Amniotic stem cell (primary cell): ENCODE measurements at places on chromosomes 4 and X.

GRCh38 chr4:8279321-8280157 lies 10.0 kb downstream of the HTRA3 start:
- DNase-seq = no peak

DNA sequence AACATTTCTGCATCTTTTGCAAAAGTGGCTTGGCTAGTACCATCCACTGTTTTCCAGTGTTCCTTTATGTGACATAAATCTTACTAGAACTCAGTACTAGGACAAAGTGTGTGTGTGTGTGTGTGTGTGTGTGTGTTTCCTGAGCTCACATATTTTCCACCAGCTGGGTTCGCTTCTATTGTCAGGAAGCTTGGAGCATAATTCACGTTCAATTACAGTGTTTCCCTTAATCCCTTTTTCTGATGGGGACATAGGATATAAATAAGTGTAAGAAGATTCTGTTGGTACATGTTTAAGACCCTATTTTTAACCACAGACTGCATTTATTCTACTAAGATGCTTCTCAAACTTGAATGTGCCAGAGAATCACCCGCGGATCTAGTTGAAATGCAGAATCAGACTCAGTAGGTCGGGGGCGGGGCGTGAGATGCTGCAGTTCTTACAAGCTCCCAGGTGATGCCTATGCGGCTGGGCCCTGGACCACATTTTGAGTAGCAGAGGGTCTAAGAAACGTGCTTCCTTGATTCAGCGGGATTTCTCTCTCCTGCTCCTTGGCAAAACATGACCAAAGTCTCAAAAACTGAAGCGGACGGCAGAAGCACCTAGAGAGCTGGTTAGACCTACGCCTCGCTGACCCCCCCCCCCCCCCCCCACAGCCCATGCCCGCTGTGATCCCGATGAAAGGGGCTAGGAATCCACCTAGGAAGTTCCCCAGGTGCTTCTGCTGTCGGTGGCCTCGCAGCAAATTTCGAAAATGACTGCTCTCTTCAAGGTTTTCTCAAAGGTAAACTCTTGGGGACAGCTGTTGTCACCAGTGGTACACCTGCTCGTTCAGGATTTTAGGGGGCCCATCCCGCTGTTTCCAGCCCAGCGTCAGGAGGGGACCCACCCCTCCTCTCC lies 797 bp downstream of the CD99L2 start:
- DNase-seq = no peak

- no peak for DNase-seq
Observed at GRCh38 chr4:88093874-88094273, 64.6 kb downstream of the ABCG2 start.

DNA sequence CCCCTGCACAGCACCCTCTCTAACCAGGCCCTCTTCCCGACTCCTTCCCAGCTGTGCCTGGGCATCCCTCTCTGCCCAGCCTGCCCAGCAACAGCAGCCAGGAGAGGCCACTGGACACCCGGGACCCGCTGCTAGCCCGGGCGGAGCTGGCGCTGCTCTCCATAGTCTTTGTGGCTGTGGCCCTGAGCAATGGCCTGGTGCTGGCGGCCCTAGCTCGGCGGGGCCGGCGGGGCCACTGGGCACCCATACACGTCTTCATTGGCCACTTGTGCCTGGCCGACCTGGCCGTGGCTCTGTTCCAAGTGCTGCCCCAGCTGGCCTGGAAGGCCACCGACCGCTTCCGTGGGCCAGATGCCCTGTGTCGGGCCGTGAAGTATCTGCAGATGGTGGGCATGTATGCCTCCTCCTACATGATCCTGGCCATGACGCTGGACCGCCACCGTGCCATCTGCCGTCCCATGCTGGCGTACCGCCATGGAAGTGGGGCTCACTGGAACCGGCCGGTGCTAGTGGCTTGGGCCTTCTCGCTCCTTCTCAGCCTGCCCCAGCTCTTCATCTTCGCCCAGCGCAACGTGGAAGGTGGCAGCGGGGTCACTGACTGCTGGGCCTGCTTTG lies 1.1 kb downstream of the AVPR2 start:
- no peak for DNase-seq

DNA sequence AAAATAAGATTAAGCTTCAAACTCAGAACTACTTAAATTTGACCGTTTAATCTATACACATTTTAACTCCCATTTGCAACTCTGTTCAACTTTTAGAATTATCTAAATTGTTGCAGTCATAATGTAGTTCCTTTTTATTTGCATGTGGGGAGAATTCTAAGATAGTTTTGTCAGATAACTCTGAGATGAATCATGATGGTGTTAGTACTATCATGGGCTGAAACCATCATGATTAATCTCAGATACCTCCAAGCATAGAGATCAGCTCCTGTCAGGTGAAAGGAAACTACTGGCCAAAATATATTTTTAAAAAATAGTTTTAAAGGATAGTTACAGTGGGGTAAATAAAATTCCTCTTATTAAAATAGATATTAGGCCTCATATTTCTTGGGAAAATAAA lies 39.0 kb downstream of the FBXO8 start:
- no peak for DNase-seq

DNA sequence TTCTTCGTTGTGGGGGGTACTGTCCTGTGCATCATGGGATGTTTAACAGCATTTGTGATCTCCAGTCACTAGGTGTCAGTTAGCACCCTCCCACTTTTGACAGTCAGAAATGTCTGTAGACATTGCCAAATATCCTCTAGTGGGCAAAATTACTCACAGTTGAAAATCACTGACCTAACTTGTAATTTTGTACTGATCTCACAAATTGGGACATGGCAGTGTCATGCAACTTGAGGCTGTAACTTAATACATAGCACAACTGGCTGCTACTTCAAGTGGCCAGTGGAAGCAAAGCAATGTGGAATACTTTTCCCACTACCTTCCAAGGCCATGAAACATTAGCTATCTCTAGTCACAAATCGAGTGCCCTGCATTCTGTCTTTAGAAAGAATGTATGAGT lies 23.2 kb upstream of the TSPAN7 start:
- no peak for DNase-seq

DNA sequence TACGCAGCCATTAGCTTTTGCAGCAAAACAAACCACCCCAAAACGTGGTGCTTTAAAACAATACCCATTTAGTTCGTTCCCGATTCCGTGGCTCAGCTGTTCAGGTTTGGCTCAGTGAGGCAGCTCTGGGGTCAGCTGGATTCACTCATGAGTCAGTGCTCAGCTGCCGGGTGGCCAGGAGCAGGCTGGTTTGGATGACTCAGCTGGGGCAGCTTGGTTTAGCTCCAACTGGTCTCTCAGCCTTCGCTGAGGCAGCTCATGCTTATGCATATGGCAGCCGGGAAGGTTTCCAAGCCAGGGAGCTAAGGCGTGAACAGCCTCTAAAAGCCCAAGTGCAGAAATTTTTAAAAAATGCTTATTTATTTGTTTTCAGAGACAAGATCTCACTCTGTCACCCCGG lies 13.3 kb upstream of the CD99 start:
- no peak for DNase-seq

- DNase-seq = no peak
Observed at GRCh38 chrX:122625239-122625638, 558.8 kb upstream of the GRIA3 start.

DNA sequence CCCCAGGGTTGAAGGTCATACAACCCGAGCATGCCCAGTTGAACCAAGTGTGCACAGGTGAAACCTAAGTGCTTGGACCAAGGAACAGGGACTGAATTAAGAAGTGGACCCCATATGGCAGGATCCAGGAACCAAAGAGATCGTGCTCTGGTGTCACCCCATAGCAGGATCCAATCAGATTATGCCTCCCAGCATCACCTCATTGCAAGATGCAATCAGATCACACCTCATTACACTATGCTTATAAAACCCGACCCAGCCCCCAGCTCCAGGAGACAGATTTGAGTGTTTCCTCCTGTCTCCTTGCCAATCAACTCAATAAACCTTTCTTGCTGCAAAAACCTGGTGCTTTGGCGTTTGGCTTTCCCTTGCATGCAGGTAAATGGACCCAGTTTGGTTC lies 37.6 kb downstream of the EFHC2 start:
- no peak for DNase-seq

- no peak for DNase-seq
Observed at GRCh38 chr4:26574563-26574962, 9.3 kb upstream of the TBC1D19 start.

GRCh38 chr4:33831442-33832066 lies 2412.8 kb downstream of the ARAP2 start:
- no peak for DNase-seq

DNA sequence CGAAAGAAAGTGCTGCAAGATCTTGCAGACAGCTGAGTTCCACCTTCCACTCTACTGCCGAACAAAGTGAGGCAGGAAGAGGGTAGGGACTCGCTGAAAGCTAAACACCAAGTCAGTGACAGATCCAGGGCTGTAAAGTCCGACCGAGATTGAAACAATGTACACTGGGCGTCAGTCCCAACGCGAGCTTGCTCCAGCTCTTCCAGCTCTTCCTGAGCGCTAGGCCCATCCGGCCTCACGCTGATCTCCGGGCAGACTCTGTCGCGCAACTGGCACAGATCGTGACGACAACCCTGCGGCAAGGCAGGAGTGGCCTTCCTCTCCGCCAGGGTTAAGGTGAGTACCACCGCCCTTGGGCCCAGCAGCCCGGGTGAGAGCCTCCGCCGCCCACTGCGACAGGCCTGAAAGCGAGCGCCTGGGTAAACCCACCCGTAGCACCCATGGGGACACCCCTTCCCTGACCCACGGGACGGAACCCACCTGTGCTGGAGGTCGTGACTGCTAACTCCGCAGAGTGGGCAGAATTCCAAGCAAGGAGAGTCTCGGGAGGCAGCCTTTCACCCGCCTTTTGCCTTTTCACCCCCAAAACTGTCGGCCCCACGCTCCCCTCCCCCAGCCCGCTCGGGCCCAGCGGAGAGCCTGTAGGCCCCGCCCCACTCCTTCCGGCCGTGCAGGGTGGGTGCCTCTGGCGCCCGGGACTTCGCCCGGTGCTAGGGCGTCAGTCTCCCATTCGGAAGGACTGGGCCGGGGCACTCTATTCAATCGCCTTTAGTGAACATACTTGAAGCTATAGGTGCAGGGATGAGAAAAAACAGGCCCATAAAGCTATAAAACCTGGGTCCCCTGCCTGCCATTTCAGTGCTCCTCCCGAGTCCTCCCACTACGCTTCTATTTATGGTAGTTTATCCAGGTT lies at the start of gene TMLHE:
TMLHE (minus strand) TSS at position 641 of the 913 bp plus-strand sequence. CDS start 67,676 bp downstream, outside the sequence.
- peak; percentile 0 for DNase-seq

GRCh38 chr4:2418650-2419571 lies at the start of gene CFAP99:
Gene CFAP99 (plus strand): TSS chr4:2418955.
- DNase-seq = peak; percentile 93

DNA sequence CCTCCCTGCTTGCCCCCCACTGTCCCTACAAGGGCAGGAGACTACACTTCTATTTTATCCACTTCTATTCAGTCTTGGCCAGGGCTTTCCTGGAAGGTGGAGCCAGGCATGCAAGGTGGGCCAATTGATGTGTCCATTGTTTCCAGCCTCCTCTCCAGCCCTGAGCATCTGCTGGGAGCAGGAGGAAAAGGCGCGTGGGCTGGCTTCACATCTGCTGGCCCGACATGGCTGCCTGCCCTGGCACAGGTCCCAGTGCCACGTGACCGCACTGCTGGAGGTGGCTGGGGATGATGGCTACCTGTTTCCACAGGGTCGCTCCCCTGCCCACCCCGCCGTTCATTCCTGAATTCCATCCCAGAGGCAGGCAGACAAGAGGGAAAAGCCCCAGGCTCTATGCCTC lies 247.7 kb downstream of the AFAP1 start:
- no peak for DNase-seq

GRCh38 chr4:177220376-177220775 lies 89.3 kb upstream of the NEIL3 start:
- DNase-seq = no peak

- no peak for DNase-seq
Observed at GRCh38 chrX:74179071-74179470, 124.9 kb upstream of the ZCCHC13 start.

- no peak for DNase-seq
Observed at GRCh38 chr4:79253924-79254323, 71.9 kb downstream of the NAA11 start.

DNA sequence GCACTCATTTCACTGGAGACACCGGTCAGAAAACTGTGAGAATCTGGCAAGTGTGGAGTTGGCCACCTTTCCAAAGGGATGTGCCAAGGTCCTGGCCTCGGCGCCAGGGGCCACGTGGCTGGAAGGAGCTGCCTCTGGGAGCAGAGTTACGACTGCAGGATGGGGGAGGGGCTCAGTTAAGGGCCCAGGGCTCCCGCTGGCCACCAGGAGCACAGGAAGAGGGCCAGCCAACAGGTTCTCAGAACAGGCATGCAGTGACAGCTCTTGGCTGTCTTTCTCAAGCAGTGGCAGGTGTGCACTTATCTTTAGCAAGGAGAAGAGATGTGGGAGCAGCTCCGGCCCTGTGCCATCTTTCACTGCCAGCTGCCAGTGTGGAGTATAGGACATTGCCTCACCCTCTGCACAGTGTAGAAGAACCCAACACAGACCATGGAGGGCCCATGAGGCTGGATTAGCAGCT lies 115.9 kb upstream of the RBPJ start:
- no peak for DNase-seq

GRCh38 chr4:150135134-150135772 lies 57.0 kb downstream of the DCLK2 start:
- DNase-seq = no peak

- no peak for DNase-seq
Observed at GRCh38 chr4:139483000-139483399, 29.1 kb downstream of the RAB33B start.

- DNase-seq = no peak
Observed at GRCh38 chr4:31370866-31371465, 650.8 kb downstream of the PCDH7 start.

DNA sequence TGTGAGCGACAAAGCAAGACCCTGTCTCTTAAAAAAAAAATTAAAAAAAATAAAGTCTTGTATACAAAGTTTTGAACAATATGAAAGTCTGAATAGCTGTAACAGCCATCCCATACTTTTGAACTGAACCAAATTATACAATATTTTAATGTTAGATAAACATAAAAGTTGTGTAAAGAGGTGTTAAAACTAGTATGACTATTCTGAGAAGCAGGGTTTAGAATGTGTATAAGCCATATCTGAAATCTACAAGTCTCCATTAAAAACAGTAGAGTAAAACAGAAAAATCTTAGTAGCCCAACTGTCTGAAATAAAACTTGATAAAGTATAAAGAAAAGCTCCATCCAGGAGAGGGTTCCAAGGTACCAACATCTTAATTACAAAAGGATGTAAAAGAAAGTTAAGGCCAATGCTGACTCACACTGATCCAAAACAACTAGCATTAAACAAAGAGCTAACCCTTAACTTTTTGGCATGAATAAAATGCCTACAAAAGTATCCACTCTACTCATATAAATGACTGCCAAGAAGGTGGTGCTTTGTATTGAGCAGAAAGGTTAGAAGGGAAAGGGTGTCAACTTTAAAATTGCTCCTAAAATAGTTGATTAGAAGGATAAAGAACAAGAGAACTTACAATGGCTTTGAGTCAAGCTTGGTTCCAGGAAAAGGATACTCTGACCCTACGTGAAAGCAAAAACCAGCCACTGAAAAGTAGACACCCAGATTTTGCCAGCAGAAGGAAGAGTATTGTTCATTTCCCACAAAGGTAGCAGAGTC lies 18.5 kb downstream of the CNOT6L start:
- DNase-seq = no peak

DNA sequence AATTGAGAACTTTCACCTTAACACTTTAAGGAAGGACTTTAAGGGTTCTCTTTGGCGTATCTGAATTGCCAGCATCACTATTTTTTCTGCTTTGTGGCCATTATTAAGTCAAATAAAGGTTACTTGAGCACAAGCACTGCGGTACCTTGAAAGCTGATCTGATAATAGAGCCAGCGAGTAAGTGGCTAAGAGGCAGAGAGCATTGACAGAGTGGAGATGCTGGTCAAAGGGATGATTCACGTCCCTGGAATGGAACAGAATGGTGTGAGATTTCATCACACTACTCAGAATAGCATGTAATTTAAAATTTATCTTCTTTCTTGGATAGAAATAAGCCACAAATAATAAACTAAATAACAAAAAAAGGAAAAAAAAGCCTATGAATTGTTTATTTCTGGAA lies 57.1 kb upstream of the NPFFR2 start:
- peak; percentile 3 for DNase-seq
